ENCODE measurements at places on chromosomes 7 and 10.

DNA sequence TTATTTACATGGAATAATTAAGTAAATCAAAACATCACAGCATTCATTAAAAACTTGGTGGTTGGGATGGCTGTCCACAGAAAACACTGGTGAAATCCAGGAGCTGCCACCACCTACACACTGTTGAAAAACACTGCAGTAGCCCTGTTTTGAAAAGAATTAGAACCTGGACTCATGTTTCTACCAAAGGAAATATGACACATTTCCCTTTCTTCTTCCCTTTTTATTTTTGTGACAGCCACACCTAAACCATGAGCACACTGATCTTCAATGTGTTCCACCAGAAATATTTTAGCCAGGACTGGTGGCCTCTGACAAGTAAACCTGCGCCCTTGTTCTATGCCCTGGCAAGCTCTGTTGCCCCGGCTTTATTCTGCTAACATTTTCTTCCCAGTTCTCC lies 3.3 kb downstream of the TMEM140 start:
- no peak for DNase-seq

- DNase-seq: no peak
Observed at GRCh38 chr7:10346032-10346431, 627.6 kb upstream of the PHF14 start.

GRCh38 chr10:114279289-114279688 lies 40.2 kb downstream of the VWA2 start:
- DNase-seq: no peak

- DNase-seq: no peak
Observed at GRCh38 chr7:70598976-70599375, 533.0 kb upstream of the GALNT17 start.

DNA sequence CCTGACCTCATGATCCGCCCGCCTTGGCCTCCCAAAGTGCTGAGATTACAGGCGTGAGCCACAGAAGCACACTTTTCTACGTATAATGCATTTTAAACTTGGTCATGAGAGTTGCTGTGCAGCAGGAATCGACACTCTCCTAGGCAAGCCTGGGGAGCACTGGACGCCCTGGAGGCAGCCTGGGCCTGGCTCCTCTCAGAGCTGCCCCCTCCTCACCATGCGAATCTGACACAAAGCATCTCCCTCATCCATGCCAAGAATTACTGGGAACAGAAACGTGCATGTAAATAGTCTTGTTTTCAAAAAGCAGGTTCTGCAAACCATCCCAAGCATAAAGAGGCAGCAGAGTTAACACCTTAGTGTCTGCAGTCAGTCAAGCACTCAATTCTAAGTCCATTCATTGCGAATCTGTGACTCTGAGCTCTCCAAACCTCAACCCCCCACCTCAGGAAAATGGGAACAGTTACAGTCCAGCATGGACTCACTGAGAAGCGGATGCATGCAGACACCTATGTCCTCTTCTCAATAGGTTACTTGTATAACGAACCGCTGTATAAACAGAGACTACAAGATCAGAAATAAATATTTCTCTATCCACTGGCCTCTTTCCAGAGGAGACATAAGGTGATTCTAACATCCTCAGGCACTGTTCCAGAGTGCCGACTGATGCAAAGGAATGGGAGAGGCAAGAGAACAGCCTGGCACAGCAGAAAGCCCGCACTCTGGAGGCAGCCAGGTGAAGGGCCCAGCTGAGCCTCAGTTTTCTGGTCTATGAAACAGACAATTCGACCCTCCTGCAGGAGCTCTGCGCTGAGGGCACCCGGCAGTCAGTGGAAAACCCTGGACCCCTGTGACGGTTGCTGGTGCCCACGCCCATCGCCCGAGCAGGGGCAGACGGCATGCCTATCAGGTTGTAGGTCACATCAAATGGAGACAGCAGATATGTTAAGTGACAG lies 68.9 kb downstream of the MAD1L1 start:
- DNase-seq: no peak

GRCh38 chr7:135235841-135236240 lies 2.2 kb downstream of the STRA8 start:
- no peak for DNase-seq

GRCh38 chr7:55690-56248 lies 136.6 kb upstream of the FAM20C start:
- no peak for DNase-seq

GRCh38 chr7:156497776-156498509 lies 142.6 kb upstream of the RNF32 start:
- DNase-seq: no peak

GRCh38 chr10:34299105-34299611 lies 515.9 kb downstream of the PARD3 start:
- DNase-seq: no peak

DNA sequence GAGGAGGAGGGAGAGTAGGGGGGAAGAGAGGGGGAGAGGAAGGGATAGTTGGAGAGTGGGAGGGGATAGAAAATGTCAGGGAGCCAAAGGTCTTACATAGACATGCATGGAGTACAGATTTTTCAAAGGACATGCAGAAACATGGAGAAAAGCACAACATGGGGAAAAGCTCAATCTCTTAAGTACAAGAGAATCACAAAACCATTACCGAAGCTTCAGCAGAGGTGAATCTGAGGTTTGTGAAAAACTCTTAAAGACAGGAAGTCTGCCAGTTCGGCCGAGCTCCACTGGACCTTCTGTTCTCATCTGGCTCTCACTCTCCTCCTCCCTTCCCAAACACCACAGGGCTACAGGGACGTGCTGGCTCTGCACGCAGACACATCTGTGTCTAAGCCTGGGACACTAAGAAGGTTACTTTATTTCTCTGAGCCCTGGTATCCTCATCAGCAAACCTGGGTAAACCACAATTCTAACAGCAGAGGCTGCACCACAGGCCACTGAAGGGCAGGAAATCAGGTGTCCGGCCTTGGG lies 133.9 kb downstream of the COBL start:
- no peak for DNase-seq

- no peak for DNase-seq
Observed at GRCh38 chr10:114811862-114812261, 9.7 kb upstream of the FHIP2A start.

GRCh38 chr7:91494450-91494849 lies 230.2 kb downstream of the FZD1 start:
- DNase-seq: no peak

- DNase-seq: no peak
Observed at GRCh38 chr7:47458057-47458456, 123.9 kb downstream of the TNS3 start.

DNA sequence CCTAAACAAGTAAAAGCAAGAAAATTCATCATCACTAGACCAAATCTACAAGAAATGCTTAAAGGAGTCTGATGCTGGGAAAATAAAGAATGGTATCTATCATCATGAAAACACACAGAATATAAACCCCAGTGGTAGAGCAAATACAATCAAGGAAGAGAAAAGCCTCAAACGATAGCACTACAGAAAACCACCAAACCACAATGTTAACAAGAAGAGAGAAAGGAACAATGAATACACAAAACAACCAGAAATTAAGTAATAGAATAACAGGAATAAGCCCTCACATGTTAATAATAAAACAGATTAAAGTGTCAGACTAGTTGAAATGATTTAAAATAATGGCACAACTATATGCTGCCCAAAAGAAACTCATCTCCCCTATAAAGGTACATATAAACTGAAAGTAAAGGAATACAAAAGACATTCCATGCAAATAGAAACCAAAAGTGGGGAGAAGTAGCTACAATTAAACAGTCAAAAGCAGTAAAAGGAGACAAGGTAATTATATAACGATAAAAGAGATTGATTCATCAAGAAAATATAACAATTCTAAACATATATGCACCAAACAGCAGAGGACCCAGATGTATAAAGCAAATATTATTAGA lies 77.3 kb downstream of the JMJD1C start:
- DNase-seq: no peak

- no peak for DNase-seq
Observed at GRCh38 chr7:55887821-55888247, 578 bp downstream of the ZNF713 start.
